ENCODE measurements at places on chromosomes 4 and X.

- DNase-seq: no peak
These were observed 31.8 kb downstream of the PLAC8 start for GRCh38 chr4:83082777-83083176.

GRCh38 chrX:154373340-154374306, 811 bp downstream of the FLNA start:
- DNase-seq: no peak

- DNase-seq: no peak
These were observed 22.0 kb downstream of the RUFY3 start for GRCh38 chr4:70743731-70744130.

- DNase-seq: no peak
These were observed 1523.7 kb downstream of the ARAP2 start for GRCh38 chr4:34720571-34720970.

DNA sequence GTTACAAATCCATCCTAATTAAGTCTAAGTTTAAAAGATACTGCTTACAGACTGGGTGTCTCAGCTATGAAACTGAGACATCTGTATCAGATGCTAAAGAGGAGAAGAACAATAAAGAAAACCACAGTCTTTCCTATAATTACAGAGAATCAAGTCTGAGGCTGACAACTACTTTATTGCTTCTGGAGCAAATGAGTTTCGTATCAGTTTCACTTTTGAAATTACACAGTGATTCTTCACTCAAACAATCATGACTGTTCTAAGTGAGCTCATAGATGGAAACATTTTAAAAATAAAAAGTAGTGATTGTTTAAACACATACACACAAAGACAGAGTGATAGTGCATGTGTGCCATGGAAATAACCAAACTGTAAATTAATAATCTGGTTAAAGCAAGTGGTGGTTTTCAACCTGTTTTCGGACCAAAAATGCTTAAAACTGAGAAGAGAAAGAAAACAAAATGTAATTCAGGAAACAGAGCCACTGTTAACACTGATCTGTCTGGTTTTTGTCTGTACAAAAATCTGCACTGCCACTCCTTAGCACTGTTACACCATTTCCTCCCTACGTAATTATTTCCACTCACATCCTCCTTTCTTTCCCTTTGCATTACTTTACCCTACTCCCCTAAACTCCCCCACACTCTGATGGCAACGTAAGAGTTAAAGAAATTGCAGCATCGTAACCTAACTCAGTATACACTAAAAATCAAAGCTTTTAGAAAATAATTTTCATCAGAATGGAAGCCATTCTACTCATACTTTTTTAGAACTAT, 12.5 kb downstream of the RFC1 start:
- DNase-seq: no peak

GRCh38 chrX:129230850-129231512, 292.3 kb downstream of the SMARCA1 start:
- no peak for DNase-seq

GRCh38 chrX:70352496-70352895, 62.6 kb downstream of the KIF4A start:
- no peak for DNase-seq

DNA sequence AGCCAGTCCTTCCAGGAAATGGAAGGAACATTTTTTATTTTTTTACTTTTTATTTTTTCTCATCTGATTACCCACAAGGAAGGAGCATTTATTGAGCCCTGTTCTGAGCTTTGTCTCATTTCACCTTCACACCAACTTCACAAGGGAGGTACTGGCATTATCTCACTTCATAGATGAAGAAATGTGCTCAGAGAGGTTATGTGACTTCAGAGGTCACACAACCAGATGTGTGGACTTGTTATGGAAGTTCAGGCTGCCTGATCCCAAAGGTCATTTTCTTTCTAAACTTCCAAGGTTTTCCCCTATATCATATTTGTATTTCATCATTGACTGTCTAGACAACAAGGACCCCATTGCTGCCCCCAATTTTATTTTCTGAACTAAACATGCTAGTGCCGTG, 160.3 kb downstream of the DCLK2 start:
- DNase-seq: no peak

DNA sequence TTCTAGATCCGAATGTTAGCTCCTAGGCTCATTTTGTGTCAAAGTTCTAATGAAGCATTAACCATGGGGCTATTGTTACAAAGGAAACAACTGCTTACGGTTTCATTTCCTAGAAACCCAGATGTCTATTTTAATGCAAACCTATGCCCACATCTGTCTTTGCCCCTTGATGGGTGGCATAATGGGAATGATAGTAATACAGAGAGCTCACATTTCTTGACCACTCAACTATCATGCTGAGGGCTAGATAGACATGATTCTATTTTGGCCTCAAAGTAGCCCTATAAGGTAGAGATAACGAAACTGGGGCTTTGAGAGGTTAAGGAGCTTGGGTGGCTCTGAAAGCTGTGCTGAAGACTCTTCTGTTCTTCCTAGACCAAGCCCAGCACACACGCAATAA, 1.9 kb downstream of the TLR7 start:
- DNase-seq: no peak

GRCh38 chr4:52907510-52907909, 45.4 kb downstream of the RASL11B start:
- DNase-seq: no peak

GRCh38 chr4:96827086-96827485, 987.2 kb downstream of the PDHA2 start:
- DNase-seq: no peak

DNA sequence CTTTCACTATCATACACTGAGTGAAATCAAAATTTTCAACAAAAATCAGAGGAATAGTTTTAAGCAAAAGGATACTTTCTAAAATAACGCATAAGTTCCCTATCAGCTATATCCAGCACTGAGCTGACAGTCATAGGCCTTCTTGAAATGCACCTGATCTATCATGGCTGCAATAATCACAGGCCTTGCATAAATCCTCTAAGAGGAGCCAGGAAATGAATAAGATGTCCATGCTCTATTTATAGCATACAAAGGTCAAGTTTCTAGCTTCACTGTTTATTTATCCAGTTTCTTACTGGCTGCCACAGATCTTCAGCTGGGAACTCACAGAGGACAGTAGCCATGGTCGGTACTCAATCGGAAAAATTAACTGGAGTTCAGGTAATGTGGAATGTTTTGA, 235.9 kb upstream of the DMD start:
- DNase-seq: no peak

GRCh38 chrX:77949840-77950239, 19.6 kb downstream of the PGAM4 start:
- no peak for DNase-seq

GRCh38 chr4:101186567-101187184, 160.7 kb downstream of the PPP3CA start:
- no peak for DNase-seq

- DNase-seq: no peak
These were observed 564.2 kb upstream of the PITX2 start for GRCh38 chr4:111187108-111187507.

DNA sequence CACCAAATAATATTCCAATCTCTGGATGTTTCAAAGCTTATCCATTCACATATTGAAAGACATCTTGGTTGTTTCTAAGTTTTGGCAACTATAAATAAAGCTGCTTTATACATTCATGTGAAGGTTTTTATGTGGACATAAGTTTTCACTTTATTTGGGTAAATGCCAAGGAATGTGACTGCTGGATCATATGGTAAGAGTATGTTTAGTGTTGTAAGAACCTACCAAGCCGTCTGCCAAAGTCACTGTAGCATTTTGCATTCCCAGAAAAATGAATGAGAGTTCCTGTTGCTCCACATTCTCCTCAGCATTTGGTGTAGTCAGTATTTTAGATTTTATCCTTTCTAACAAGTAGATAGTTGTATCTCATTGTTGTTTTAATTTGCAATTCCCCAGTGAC, 1047.7 kb downstream of the C4orf33 start:
- DNase-seq: no peak

GRCh38 chrX:37315511-37316248, 33.5 kb upstream of the PRRG1 start:
- DNase-seq: no peak

DNA sequence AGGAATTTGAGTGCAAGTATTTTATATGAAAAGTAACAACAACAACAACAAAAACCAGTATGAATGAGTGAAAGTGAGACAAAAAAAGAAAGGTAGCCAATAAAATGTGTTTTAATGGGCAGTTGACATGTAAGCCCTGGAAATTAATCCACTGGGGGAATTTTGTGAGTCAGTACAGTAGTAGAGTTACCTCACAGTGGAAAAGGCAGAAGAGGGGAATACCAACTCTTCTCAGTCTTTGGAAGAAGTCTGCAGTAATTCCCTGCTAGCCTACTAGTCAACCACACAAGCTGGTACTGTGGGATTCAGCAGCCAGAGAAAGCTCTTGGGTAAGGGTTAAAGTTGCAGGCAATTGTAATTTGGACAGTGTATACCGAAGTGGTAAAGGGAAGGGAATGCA, 76.3 kb upstream of the IL15 start:
- DNase-seq: no peak

- DNase-seq: no peak
These were observed 278.0 kb downstream of the ANK2 start for GRCh38 chr4:113327494-113327893.

DNA sequence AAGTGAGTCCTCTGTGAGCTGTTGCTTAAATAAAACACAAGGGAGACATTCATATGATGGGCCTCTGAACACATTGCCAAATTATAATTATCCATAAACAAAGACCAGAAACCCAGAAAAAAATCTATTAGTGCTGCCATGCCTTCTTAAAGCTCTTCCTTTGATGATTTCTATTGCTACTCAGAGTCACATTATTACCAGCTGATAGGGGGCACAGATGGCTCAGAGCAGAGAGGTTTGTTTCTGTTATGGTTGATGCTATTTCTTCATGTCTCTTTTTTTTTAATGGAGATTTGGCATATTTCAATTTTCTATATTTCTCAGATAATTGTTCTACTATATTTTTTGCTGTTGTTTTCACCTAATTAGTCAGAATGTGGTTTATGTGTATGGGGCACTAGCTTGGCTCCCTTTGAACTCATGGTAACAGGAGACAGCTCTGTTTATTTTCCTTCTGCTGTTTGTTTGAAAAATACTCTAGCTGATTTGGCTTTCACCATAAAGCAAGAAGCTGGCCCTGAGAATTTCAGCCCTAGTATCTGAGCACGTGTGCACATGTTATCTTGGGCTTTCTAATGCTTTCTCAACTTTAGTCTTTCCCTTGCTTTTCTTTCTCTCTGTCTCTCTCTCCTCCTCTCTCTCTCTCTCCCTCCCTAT, 568.8 kb downstream of the PPARGC1A start:
- DNase-seq: no peak

- no peak for DNase-seq
These were observed 52.0 kb downstream of the CXorf58 start for GRCh38 chrX:23959781-23960180.

- DNase-seq: no peak
These were observed 179.5 kb downstream of the HS6ST2 start for GRCh38 chrX:132778917-132779316.

DNA sequence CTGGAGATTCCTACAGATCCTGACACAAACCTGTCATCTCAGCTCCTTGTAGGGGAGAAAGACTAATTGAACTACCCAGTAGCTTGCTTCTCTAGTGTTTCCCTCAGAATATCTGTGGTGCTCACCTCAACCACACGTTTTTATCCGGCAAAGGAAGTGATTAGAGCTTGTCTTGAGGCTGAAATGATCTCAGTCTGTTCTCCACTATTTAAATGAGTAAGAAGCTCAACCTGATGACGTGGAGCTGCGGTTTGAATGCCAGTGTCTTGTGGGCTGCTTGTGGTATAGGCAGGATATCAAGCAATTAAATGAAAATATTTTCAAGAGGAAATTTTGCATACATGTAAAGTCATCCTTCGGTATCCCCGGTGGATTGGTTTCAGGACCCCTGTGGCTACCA, 270.2 kb downstream of the TLL1 start:
- peak; percentile 37 for DNase-seq

- no peak for DNase-seq
These were observed 479 bp downstream of the BRCC3 start for GRCh38 chrX:155071694-155072280.

DNA sequence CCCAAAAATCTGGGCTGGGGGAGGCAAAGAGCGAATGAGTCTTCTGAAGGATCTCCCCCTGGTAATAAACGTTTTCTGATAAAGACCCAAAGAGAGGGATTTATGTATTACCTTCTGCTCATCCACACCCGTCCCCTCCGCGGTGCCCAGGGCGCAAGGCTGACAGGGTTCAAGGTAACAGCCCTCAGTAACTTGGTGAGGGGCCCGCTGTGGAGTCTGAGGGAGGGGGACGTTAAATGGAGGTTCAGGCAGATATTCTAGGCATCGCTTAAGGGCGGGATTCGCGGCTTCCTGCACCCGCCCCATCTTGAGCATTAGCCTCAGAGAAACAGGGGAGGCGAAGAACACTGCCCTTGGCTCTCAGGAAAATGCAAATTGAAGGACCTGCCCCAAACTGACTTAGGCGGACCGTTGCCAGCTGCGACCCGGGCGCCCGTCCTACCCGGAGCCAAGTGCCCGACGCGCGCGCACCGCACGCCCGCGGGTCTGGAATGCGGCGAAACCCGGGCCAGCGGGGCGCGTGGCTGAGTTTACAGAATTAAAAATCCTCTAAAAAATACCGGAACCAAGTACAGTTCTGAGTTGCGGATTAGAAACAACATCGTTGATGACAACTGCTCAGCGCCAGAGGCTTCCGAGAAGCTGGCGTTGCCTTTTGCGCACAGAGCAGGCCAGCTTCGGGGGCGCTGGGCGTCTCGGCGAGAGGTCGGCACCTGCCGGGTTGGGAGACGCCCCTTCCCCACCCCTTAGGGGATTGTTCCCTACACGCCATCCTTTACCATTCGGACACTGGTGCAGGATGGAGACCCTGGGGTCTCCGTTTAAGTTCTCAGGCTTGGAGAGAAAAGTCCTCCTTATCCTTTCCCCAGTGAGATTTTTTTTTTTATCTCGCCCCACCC, 2.8 kb downstream of the HELT start:
- no peak for DNase-seq

GRCh38 chr4:188550296-188550695, 411.1 kb downstream of the TRIML1 start:
- DNase-seq: no peak

GRCh38 chr4:6440506-6441201, 31.8 kb downstream of the PPP2R2C start:
- DNase-seq: no peak

DNA sequence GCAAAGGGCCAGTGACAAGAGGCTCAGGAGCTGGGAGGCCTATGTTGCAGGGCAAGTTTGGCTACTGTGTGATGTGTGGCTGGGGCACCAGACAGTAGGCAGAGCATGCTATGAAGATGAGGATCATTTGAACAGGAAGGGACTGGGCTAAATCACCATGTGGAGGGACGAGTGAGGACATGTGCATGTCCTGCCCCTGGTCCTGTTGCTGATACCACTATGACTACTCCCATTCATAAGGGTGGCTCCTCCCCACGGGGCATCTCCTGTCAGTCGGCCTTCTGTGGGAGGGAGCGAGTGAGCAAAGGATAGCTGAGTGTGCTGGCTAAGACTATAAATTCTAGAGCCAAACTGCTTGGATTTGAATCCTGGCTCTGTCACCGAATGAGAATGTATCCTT, 139.2 kb downstream of the TMEM164 start:
- no peak for DNase-seq

DNA sequence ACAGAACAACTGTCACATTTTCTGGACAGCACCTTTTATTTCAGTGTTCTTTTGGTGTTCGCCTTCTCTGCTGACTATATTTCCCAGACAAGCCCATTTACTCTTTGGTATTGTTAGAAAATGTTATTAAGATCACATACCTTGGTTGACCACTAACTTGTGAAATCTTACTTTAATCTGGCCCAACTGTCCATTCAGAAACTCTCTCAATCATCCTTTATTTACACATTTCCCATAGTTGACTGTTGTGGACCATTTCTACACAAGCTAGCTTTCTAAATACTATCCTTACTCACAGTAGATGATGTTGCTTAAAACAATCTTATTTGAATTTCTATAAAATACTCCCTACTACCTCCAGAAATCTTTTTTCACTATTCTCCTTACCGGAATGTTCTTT, 64.7 kb downstream of the QRFPR start:
- DNase-seq: no peak
